Activated T-helper 2 cell treated with anti-CD3 and anti-CD28 coated beads, Interferon-gamma antibody, Interleukin-2, Interleukin-4, amounts not matched to agents 10 μg/mL and 5 μg/mL and 100 μg/mL, durations not matched to agents 14 hours and 24 hours and 36 hours (primary cell): ENCODE measurements at places on chromosomes 6 and 20. TPM values are rescaled to one million over a fixed set of nuclear protein-coding genes. Genes with fewer than 3 reads are reported as not detected.

PTCRA gene
- total RNA-seq = not detected in 2 replicates

ZNF831 gene
- 3.0 and 3.3 TPM in 2 replicates for total RNA-seq

SEMG1 gene
- total RNA-seq = not detected in 2 replicates

C20orf202 gene
- not detected in 2 replicates for total RNA-seq

BFSP1 gene
- 0.51 and 0.82 TPM in 2 replicates for total RNA-seq

GRCh38 chr6:143971482-143972205 lies 36.4 kb downstream of the PLAGL1 start:
- peaks cover under 1% of the 10 kb centered on the region for H3K4me1 ChIP-seq
- peaks cover 18% of the 10 kb centered on the region for H3K27me3 ChIP-seq
- no peak for DNase-seq
- H3K36me3 ChIP-seq = no peaks in the 10 kb centered on the region

- DNase-seq = no peak
- peak overlapping the region; percentile 80 for H3K27ac ChIP-seq
- peak overlapping the region; percentile 32 for H3K4me3 ChIP-seq
- H3K27me3 ChIP-seq = no peaks in the 10 kb centered on the region
- H3K36me3 ChIP-seq = peaks cover 58% of the 10 kb centered on the region
Observed at GRCh38 chr20:58312836-58313235, 3.3 kb downstream of the RAB22A start.

- DNase-seq = no peak
- no peaks in the 10 kb centered on the region for H3K4me1 ChIP-seq
- no peak overlapping the region for H3K4me3 ChIP-seq
- H3K27ac ChIP-seq = no peak overlapping the region
- no peaks in the 10 kb centered on the region for H3K36me3 ChIP-seq
Observed at GRCh38 chr6:126380072-126380583, 40.2 kb downstream of the CENPW start.

DNA sequence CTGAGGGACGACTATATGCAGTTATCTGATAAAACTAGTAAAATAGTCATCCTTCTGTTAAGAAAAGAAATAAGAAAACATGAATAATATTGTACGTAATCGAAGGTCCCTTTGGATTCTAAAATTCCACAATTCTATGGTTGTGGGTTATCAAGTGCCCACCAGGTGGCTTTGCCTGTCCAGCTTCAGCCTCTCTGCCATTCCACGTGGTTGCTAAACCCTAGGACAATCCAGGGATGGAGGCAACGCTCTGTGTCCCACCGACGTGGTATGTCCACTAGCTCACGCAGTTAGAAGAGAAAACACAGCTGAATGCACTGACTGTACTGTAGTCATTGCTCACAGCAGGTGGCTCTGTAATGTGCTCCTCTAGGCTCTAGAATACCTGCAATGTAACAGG lies 349.3 kb downstream of the FARS2 start:
- H3K4me3 ChIP-seq = no peak overlapping the region
- DNase-seq = no peak
- peaks cover 3% of the 10 kb centered on the region for H3K4me1 ChIP-seq

GRCh38 chr6:114085211-114085610 lies 114.3 kb upstream of the HDAC2 start:
- H3K27ac ChIP-seq = no peak overlapping the region
- H3K4me3 ChIP-seq = no peak overlapping the region
- no peaks in the 10 kb centered on the region for H3K27me3 ChIP-seq
- no peaks in the 10 kb centered on the region for H3K4me1 ChIP-seq

GRCh38 chr20:43537921-43538877 lies 20.6 kb upstream of the SGK2 start:
- H3K27ac ChIP-seq = no peak overlapping the region
- H3K4me3 ChIP-seq = no peak overlapping the region
- no peaks in the 10 kb centered on the region for H3K36me3 ChIP-seq
- peak; percentile 14 for DNase-seq
- H3K4me1 ChIP-seq = peaks cover 2% of the 10 kb centered on the region
- H3K27me3 ChIP-seq = no peaks in the 10 kb centered on the region

GRCh38 chr20:36424314-36424713 lies 117.0 kb upstream of the MYL9 start:
- H3K36me3 ChIP-seq = no peaks in the 10 kb centered on the region
- H3K4me1 ChIP-seq = no peaks in the 10 kb centered on the region
- H3K4me3 ChIP-seq = no peak overlapping the region
- no peak for DNase-seq
- H3K27me3 ChIP-seq = peaks cover 2% of the 10 kb centered on the region

- no peaks in the 10 kb centered on the region for H3K36me3 ChIP-seq
- H3K4me1 ChIP-seq = no peaks in the 10 kb centered on the region
- DNase-seq = no peak
- no peaks in the 10 kb centered on the region for H3K27me3 ChIP-seq
- no peak overlapping the region for H3K27ac ChIP-seq
Observed at GRCh38 chr6:65231616-65232015, 475.4 kb downstream of the EYS start.

DNA sequence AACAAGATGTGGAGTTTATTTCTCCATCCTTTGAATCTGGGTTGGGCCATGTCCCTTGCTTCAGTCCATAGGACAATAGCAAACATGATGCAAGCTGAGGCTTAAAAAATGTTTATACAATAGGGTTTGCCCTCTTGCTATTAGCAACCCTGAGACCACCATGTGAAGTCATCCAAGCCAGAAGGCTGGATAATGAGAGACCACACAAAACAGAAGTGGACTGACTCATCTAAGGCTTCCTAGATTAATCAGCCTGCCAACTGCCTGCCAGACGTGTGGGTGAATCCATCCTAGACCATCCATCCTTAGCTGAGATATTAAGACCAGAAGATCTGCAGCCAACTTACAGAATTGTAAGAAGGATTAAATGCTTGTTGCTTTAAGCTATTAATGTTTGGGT lies 38.1 kb upstream of the ISM1 start:
- no peak overlapping the region for H3K27ac ChIP-seq
- H3K4me1 ChIP-seq = peaks cover 14% of the 10 kb centered on the region
- H3K36me3 ChIP-seq = no peaks in the 10 kb centered on the region
- no peaks in the 10 kb centered on the region for H3K27me3 ChIP-seq
- DNase-seq = no peak
- H3K4me3 ChIP-seq = no peak overlapping the region

DNA sequence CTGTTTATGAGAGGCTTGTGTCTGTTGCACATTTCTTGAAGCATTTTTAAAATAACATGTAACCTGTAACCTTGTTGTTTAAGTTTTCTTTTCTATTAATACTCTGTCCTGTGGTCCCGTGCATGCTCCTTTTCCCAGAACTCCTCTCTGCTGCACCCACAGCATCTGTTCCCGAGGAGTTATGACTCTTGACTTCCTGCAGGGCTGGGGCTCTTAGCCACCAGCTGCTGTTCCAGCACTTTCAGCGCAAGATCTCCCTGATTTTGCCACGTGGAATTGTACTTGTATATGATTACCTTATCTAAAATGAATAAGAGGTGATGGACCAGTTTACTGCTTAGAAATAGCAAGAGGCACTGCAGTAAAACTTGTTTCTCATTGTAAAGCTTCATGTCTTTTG lies 150.6 kb downstream of the QKI start:
- DNase-seq = no peak
- no peak overlapping the region for H3K4me3 ChIP-seq
- H3K27me3 ChIP-seq = no peaks in the 10 kb centered on the region
- peak overlapping the region; percentile 4 for H3K27ac ChIP-seq

GRCh38 chr6:32140420-32141046 lies 10.4 kb upstream of the FKBPL start:
- H3K4me1 ChIP-seq = no peaks in the 10 kb centered on the region
- peaks cover 10% of the 10 kb centered on the region for H3K27me3 ChIP-seq
- no peak overlapping the region for H3K27ac ChIP-seq
- no peak overlapping the region for H3K4me3 ChIP-seq
- no peak for DNase-seq

DNA sequence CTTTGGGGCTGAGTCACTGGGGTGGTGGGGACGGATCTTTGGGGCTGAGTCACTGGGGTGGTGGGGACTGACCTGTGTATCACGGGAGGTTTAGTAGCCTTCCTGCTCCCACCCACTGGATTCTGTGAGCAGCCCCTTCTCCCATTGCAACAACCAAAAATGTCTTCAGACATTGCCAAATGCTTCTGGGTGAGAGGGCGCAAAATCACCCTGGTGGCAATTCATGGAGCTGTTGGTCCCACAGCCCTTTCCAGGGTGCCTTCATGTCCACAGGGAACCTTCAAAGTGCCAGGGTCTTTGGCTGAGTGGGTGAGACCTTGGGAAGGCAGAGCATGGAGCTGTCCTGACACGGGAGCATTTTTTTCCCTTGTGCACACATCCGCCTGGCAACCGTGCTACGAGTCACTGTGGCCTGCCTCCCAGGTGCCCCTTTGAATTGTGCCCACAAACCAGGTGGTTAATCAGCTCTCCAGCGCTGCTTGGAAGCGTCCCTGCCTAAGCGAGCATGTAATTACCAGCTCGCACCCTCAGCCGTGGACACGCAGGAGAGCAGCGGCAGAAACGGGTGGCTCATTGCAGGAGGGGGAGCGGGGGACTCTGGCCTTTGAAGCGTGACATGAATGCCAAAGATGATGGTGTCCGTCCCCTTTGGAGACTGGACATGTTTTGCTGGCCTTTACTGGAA lies 27.4 kb upstream of the APCDD1L start:
- peaks cover 7% of the 10 kb centered on the region for H3K4me1 ChIP-seq
- H3K27ac ChIP-seq = no peak overlapping the region
- peaks cover 2% of the 10 kb centered on the region for H3K27me3 ChIP-seq
- no peak for DNase-seq
- H3K36me3 ChIP-seq = no peaks in the 10 kb centered on the region

GRCh38 chr6:36610041-36610955 lies 16.1 kb downstream of the SRSF3 start:
- peaks cover 81% of the 10 kb centered on the region for H3K36me3 ChIP-seq
- DNase-seq = no peak
- H3K27me3 ChIP-seq = no peaks in the 10 kb centered on the region
- H3K4me1 ChIP-seq = peaks cover 24% of the 10 kb centered on the region
- peak overlapping the region; percentile 73 for H3K27ac ChIP-seq

GRCh38 chr6:105746509-105746908 lies 339.6 kb upstream of the PRDM1 start:
- H3K27me3 ChIP-seq = no peaks in the 10 kb centered on the region
- DNase-seq = no peak
- peaks cover 59% of the 10 kb centered on the region for H3K4me1 ChIP-seq
- H3K4me3 ChIP-seq = no peak overlapping the region
- peak overlapping the region; percentile 47 for H3K27ac ChIP-seq

GRCh38 chr20:36200451-36200850 lies 35.8 kb upstream of the AAR2 start:
- no peak for DNase-seq
- H3K27me3 ChIP-seq = peaks cover 12% of the 10 kb centered on the region
- no peaks in the 10 kb centered on the region for H3K36me3 ChIP-seq

DNA sequence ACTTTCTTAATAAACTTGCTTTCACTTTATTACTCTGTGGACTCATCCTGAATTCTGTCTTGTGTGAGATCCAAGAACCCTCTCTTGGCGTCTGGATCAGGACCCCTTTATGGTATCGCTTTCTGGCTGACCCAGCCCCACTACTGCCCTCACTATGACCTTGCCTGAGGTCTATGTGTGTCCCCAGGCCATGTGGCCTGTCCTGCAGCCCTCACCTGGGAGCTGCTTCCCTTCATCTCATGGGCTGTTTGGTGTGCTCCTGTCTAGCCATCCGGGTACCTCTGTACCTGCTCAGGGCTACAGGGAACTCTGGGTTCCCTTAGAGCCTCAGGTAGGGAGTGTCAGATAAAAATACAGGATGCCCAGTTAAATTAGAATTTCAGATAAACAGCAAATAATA lies 94.5 kb downstream of the SCP2D1 start:
- no peak overlapping the region for H3K4me3 ChIP-seq
- no peak for DNase-seq
- H3K36me3 ChIP-seq = no peaks in the 10 kb centered on the region
- peaks cover 1% of the 10 kb centered on the region for H3K27me3 ChIP-seq
- H3K27ac ChIP-seq = no peak overlapping the region

- H3K36me3 ChIP-seq = no peaks in the 10 kb centered on the region
- H3K27me3 ChIP-seq = no peaks in the 10 kb centered on the region
- DNase-seq = no peak
- H3K4me3 ChIP-seq = no peak overlapping the region
- H3K4me1 ChIP-seq = no peaks in the 10 kb centered on the region
Observed at GRCh38 chr6:103893141-103893581, 966.6 kb downstream of the HACE1 start.
